ENCODE measurements at places on chromosomes 6 and 20. TPM values are rescaled to one million over a fixed set of nuclear protein-coding genes. Genes with fewer than 3 reads are reported as not detected.
A peak's percentile ranks its signal among the peaks of the same experiment; 100 is the strongest.

Gene PLTP
- 9.5 TPM for total RNA-seq

Gene DDR1
- 8.1 TPM for total RNA-seq

DNA sequence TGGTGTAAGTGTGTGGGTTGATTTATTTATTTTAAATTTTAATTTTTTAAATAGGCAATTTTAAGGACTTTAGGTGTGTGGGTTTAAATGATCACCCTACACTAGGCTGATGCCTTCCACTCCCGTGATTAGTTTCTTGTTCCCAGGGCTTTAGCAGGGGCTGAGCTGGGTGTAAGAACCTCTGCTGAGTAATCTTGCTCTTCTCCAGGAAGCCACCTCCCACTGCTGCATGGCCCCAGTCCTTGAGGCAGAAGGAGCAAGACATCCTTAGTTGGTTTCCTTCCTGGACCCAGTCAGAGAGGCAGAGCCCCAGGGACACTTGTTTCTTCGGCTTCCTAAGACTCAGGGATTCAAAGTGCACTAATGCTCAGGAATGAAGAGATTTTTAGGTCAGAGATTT lies 19.8 kb upstream of the CDC5L start:
- DNase-seq: no peak

GRCh38 chr6:90631046-90631445 lies 44.2 kb upstream of the MAP3K7 start:
- no peak for DNase-seq

Gene TDP2
- 47.5 TPM for total RNA-seq

GRCh38 chr20:2799688-2800520 lies 523 bp downstream of the CPXM1 start:
- peak; percentile 25 for DNase-seq

Gene FAXC
- not detected for total RNA-seq

GRCh38 chr6:138346302-138347195 lies 31.2 kb upstream of the SMIM28 start:
- no peak for DNase-seq

DNA sequence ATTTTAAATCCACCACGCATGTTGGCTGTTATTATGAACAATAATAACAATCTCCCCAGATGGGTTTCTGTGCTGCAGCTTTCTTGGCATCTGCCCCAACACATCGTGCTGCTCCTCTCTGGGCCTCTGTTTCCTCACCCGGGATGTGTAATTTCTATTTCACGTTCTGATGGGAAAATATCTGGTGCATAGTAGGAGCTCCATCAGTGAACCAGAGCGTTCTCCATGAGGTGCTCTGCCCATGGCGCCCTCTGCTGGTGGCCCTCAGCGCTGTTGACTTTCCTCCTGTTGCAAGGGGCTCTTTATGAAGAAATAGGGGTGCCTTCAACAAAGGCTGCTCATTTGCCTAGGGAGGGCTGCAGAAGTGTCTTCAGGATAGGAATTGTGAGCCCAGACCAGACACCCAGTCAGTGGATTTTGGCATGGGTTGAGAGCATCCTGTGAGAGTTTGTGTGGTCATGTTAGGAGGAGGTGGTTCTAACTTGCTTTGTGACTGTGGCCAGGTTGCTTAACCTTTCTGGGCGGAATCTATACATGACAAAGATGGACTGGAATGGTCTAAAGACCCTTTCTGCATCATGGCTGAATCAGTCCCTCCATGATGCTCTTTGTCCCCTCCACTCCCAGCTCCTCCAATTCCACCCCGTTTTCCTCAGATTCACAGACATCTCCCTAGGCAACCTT lies 8.1 kb downstream of the SCRT2 start:
- DNase-seq: peak; percentile 75

DNA sequence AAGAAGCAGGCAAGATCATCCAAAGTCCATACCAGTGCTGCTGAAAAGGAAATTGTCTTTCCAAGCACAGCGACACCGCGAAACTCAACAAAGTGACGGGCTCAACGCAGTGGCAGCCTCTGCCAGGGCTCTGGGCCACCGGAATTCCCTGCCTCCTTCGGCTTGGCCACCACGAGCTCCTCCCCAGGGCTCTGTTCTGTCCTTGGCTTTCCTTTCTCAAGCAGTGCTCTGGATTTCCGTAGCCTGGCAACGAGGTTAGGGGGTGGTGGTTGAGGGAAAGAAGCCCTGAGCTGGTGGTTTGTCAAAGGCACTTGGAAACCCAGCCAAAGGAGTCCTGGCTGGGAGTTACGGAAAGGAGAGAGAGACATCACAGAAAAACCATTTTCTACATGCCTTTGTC lies 31.2 kb downstream of the PRR18 start:
- DNase-seq: no peak

DNA sequence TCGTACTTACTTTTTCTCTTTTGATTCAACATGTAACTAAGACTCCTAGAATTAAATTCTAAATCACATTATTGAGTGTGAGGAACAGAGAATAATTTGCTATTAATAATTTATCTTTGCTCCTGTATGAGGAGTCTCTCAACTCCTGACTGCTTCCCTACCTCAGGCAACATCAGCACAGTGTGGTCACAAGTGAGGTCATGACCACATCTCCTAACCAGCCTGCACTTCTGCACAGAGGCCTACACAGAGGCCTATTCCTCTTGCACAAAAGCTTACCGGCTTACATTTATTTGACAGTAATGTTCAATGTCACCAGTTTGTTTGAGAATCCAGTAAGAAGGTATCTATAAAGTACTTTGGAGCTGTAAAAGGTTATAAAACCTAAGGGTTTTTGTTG lies 637.4 kb upstream of the MARCKS start:
- DNase-seq: no peak

DNA sequence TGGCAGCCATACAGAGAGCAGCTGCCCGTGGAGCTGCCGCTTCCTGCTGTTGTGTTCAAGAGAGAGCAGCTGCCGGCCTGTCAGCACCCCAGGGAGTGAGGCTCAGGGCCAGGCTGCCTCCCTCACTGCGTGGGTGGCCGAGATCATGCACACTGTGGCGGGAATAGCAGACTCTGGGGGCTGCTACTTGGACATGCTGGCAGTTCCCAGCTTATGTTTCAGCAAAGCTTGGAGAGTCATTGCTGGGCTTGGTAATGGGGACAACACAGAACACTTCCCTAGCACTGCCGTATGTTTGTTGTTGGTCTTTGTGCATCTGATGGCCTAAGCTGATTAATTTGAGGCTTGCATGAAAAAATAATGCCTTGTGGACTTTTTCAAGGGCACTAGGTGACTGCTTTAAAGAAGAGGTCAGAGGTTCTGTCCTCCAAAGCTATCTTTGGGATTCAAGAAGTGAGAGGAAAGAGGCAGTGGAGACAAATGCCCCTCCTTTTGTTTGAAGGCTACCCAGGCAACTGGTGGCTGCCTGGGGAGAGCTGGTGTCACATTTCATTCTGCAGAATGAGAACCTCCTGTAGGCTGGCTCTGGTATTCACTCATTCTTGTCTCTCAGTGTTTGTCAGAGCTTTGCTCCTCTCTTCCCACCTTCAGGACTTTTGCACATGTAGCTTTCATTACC lies 18.8 kb downstream of the MRAP2 start:
- DNase-seq: no peak

Gene SEMG1
- not detected for total RNA-seq

DNA sequence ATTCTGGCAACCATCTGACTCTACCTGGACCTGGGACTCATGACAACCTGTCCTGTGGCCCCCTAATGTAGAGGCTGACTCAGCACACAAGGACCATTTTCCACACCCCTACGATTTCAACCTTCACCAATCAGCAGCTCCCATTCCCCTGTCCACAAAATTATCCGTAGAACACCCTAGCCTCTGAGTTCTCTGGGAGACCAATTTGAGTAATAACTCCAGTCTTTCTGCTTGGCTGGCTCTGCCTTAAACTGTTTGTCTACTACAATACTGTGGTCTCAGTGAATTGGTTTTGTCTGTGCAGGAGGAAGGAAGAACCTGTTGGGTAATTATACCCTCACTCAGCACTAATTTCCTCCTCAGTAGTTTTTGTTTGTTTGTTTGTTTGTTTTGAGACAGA lies 99.3 kb upstream of the MRPS10 start:
- no peak for DNase-seq

DNA sequence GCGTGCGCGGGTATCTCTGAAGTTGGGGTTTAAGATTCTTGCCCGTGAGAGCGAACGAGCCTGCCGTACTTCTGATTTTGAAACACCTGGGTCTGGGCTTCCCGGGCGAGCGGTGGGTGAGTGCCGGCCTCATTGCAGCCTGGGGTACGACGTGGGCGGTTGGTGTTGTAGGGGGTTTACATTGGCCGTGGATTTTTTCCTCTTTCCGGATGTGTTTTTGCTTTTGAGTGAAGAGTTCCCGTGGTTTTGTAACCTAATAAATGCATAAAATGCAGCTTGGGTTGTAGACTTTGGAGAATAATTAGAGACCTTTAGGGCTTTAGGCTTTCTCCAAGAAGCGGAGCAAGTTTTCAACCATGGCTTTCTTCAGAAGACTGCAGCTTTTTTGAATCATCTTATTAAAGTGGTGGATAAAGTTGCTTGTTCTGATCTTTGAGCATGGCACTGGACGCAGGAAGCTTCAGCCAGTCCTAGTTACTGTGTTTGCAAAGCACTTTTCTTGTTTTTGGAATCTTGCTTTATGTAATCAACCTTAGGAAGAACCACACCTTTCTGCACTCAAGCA lies 314 bp downstream of the FARS2 start:
- DNase-seq: no peak

GRCh38 chr20:19288061-19288460 lies 75.6 kb downstream of the SLC24A3 start:
- DNase-seq: no peak

- DNase-seq: no peak
Observed at GRCh38 chr6:150537491-150537890, 62.2 kb upstream of the PLEKHG1 start.

DNA sequence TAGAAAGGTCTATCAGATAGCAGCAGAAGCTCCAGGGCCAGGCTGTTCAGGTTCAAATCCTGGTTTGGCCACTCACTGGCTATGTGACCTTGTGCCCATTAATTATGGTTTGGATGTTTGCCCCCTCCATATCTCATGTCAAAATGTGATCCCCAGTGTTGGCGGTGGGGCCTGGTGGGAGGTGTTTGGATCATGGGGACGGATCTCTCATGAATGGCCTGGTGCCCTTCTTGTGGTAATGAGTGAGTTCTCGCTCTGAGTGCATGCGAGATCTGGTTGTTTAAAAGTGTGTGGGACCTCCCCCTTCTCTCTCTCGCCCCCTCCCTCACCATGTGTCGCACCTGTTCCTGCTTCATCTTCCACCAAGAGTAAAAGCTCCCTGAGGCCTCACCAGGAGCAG lies 240.9 kb downstream of the LRFN2 start:
- DNase-seq: no peak

- no peak for DNase-seq
Observed at GRCh38 chr20:48732081-48732829, 95.5 kb downstream of the PREX1 start.

DNA sequence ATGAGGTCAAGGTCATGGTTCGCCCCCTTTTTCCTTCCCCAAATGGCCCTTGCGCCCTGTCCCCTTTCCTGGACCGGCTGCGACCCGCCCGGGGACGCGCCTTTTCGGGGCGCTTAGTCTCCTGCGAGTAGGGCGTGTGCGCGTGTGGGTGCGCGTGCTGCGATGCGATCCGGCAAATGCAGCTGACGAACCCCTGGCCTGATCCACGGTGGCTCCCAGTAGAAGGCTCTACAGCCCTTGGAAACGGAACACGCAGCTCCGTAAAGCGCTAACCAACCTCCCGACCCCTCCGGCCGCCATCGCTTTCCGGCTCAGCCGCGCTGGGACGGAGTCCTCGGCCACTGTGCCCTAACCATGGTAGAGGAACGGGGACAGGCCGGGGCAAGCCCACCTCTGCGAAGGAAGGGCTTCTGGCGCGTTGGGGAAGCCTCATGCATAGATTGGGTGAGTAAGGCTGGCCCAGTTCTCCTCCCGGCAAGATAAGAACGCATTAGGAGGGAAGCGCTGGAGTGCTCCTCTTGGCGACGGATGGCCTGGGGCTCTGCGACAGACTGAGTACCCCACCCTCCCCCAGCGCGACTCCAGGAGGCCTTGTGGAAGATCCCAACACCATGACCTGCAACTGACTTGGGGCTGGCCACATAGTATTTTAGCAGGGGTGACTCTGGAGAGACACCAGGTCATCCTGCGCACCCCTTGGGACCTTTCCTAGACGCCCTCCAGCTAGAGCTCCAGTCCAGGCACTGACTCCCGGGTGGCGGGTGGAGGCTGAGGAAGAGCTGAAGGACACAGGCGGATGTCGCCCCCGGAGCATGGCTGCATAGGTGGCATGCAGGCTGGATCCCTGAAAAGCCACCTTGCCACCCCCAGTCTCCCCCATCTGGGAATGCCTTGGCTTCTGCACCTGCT lies 1.1 kb upstream of the SLC4A11 start:
- DNase-seq: peak; percentile 18

Gene PACSIN1
- total RNA-seq: 0.40 TPM

DNA sequence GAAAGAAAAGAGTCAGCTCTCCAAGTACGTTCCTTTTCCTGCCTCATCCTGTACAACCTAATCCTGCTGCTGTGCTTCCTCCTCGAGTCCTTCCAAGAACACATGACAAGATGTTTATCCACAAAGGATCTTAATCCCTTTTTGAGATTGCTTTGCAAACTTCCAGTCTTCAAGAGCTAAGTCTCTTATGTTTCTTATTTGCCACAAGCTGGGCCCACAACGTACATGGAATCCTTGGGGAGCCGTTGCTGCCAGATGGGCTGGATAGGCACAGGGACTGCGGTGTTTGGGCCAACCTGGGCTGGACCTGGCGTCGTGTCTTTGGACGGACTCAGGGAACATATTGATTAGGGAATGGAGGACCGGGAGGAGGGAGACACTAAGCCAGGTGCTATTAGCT lies 79.7 kb upstream of the AFDN start:
- no peak for DNase-seq

- no peak for DNase-seq
Observed at GRCh38 chr20:25084626-25085187, 2.8 kb upstream of the VSX1 start.

DNA sequence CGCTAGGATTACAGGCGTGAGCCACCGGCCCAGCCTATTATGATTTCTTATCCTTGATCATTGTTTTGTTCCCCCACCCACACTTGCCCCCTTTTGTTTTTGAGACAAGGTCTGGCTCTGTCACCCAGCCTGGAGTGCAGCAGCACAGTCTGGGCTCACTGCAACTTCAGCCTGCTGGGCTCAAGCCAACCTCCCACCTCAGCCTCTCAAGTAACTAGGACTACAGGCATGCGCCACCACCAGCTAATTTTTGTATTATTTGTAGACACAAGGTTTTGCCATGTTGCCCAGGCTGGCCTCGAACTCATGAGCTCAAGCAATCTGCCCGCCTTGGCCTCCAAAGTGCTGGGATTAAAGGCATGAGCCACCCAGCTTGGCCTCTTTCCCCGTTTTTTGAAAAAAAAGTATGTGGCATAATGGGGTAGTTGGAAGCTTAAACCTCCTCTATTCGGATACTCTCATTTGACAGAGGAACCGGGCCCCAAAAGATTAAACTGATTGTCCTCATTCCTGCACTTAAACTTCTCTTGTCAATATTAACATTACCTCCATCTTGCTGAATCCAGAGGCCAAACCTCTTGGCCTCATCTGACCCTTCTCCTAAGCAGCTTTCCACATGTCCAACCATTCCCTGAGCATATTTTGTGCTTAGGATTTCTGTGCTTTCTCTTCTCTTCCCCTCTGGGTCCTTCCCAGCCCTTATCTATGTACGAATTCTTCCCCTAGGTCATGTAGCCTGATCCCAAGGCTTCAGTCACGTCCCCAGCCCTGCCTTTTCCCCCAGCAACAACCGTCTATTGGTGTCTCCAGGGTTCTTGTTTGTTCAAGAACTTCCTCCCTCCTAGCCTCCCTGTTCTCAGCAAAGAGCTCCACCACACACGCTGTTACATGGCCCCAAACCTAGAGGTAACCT lies 6.1 kb upstream of the EZR start:
- DNase-seq: no peak

- no peak for DNase-seq
Observed at GRCh38 chr20:41087325-41087685, 50.0 kb upstream of the PLCG1 start.

GRCh38 chr20:51450221-51450712 lies 92.3 kb downstream of the NFATC2 start:
- DNase-seq: no peak

Gene DCDC2
- total RNA-seq: 0.31 TPM

Measured in activated CD4-positive, alpha-beta memory T cell treated with anti-CD3 and anti-CD28 coated beads for 36 hours (primary cell).